HCT116 (cell line): ENCODE measurements at places on chromosomes 7 and 10. TPM values are rescaled to one million over a fixed set of nuclear protein-coding genes. Genes with fewer than 3 reads are reported as not detected.

- H3K36me3 ChIP-seq: peaks cover 5% of the 10 kb centered on the region; the same call in 1 of the 2 replicates
- no peak overlapping the region for H3K4me3 ChIP-seq
- H3K27ac ChIP-seq: no peak overlapping the region
- no peak for DNase-seq
Observed at GRCh38 chr10:112755446-112756234, 194.4 kb upstream of the TCF7L2 start.

DNA sequence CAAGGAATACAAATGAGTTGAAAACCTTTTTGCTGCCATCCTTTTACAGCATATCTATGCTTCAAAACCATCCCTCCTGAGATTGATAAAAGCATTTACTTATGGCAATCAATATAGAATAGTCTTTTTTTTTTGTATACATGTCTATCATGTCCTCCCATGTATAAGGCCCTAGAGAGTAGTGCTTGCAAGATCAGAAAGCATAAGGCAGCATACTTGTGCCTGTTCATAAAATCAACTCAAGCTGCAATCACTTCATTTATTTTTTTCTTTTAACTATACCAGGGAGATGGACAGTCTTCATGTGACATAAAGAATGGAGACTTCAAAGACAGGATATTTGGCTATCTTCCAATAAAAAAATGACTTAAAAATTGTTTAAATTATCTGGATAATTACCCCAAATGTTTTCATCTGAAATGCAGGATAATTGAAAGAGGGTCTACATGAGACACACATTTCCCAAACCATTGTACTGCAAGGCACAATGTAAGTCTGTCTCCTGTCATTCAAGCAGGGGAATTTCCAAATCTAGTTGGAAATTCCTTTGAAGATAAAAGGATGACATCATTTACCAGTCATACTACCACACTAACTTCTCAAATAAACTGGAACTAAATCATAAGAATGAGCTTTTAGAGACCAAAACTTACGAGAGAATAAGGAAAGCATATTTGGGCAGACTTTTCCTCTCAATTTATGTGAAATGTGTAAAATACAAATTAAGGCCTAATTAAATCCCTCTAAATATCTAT, 22.5 kb downstream of the LRRN3 start:
- H3K4me3 ChIP-seq: no peak overlapping the region
- H3K4me1 ChIP-seq: no peaks in the 10 kb centered on the region
- no peaks in the 10 kb centered on the region for H3K27me3 ChIP-seq
- H3K27ac ChIP-seq: no peak overlapping the region

DNA sequence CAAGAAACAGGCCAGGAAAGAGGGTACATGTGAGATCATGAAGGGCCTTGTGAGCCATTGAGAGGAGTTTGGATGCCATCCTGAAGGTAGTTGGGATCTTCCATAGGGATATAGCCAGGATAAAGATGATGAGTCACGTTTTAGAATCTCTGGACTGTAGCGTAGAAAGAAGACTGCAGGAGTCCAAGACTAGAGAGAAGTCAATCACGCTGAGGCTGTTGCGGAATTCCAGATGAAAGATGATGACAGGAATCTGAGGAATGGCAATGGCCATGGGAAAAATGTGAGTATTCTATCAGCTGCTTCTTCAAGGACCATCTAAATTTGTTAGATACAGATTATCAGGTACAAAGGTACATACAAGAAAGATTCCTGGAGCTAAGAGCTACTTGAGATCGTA, 711.3 kb downstream of the GRM8 start:
- H3K27me3 ChIP-seq: no peaks in the 10 kb centered on the region
- no peak overlapping the region for H3K4me3 ChIP-seq
- H3K27ac ChIP-seq: no peak overlapping the region
- no peak for DNase-seq

GRCh38 chr7:31892099-31892829, 177.9 kb downstream of the PDE1C start:
- no peaks in the 10 kb centered on the region; the same call in 1 of the 2 replicates for H3K27me3 ChIP-seq
- no peak overlapping the region for H3K27ac ChIP-seq
- no peak overlapping the region for H3K4me3 ChIP-seq
- no peaks in the 10 kb centered on the region for H3K4me1 ChIP-seq

DNA sequence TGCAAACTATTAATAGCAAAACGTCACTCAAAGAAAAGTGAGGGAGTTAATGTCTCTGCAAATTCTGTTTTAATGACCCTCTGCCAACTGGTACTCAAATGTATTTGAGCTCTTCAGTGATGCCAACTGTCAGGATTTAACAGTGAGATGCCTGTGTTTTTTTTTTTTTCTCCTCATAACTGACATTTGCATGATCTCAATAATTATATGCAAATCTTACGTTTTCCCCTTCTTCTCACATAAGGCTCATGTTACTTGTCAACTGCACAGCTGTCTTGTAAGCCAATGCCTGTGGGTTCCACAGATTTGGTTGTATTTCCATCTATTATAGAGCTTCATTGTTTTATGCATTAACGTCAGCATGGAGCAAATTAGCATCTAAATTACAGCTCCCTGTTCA, 38.2 kb downstream of the PPP1R3A start:
- H3K36me3 ChIP-seq: no peaks in the 10 kb centered on the region
- no peaks in the 10 kb centered on the region for H3K27me3 ChIP-seq
- no peak for DNase-seq
- no peaks in the 10 kb centered on the region for H3K4me1 ChIP-seq

GRCh38 chr10:99612167-99612831, 7.9 kb downstream of the SLC25A28 start:
- peaks cover 9% of the 10 kb centered on the region; the same call in 1 of the 2 replicates for H3K36me3 ChIP-seq
- no peak overlapping the region for H3K27ac ChIP-seq
- no peaks in the 10 kb centered on the region for H3K4me1 ChIP-seq

DNA sequence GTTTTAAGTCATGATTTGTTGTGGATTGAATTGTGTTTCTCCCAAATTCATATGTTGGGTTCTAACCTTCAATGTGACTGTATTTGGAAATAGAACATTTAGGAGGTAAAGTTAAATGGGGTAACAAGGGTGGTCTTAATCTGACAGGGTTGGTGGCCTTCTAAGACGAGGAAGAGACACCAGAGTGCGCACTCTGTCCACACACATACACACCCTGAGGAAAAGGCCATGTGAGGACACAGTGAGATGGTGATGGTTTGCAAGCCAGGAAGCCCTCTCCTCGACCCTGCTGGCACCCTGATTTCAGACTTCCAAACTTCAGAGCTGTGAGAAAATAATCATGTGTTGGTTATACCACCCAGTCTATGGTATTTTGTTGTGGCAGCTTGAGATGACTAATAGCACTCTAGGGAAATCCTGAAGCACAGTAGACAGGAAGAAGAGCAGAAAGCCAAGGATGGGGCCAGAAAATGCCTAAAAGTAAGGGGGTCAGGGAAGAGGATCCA, 28.0 kb upstream of the SEM1 start:
- H3K4me1 ChIP-seq: no peaks in the 10 kb centered on the region
- no peak overlapping the region for H3K27ac ChIP-seq
- no peak overlapping the region for H3K4me3 ChIP-seq

- no peaks in the 10 kb centered on the region for H3K36me3 ChIP-seq
- H3K4me3 ChIP-seq: no peak overlapping the region
- no peaks in the 10 kb centered on the region for H3K4me1 ChIP-seq
- no peak overlapping the region for H3K27ac ChIP-seq
- DNase-seq: no peak
Observed at GRCh38 chr10:529468-530230, 159.8 kb downstream of the DIP2C start.

DNA sequence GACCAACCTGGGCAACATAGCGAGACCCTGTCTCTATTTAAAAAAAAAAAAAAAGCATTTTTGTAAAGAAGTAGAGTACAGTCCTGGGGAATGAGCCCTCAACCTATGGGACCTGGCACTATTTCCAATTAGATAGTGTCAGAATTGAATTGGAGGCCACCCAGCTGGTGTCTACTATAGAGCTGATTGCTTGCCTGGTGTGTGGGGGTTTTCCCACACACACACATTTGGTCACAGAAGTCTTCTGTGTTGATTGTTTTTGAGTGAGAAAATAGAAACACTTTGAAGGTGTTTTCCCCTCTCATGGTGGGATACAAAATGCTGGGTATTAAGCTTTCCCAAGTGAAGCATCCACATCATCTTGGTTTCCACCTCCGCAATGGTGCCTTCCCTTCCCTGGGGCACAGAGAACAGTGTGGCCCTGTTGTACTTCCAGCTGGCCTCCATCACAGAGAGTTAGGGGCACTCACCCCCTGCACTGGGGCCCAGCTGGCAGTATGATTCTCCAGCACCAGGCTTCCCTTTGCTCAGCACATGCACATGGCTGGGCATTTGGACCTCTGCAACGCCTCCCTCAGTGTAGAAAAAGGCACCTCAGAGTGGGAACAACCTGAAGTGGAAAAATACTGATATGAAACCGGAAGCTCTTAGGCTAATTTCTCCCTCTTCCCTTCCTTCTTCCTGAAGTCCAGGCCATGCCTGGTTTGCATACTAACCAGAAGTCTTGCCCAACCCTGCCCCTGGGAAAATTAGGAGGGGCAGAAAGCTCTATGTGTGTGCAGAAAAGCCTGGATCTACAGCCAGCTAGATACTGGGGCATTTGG, 10.7 kb upstream of the NFKB2 start:
- no peak overlapping the region for H3K27ac ChIP-seq
- no peaks in the 10 kb centered on the region for H3K27me3 ChIP-seq
- no peak overlapping the region for H3K4me3 ChIP-seq
- no peaks in the 10 kb centered on the region for H3K4me1 ChIP-seq

DNA sequence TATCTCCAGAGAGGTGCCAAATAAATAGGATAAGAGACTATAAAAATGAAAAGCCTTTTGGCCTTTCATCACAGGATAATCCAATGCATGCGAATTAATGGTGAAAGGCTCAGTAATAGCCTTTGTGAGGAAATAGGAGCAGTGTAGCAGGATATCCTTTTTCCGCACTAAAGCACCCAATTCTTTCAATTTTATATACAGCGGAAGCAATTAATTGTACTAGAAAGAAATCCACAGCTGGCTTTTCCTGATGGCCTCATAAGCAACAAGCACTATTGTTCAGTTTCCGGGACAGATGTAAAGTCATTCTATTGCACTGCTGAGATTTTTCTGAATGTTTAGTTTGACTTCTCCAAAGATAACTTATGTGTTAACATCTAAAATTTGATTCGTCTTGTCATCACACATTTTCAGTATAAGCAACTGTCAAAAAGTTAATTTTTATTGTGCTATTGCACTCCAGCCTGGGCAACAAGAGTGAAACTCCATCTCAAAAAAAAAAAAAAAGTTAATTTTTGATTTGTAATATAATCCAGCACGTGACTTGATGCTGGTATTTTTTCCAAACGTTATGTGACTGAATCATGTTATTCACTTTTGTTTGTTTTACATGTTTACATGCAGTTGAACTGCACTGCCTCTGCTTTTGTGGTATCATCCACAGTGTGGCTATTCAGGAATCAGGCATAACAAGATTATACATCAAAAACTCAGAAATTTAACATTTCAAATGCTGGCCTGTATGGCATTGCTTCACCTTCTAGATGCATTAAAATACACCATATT, 8.4 kb upstream of the BMPR1A start:
- no peaks in the 10 kb centered on the region for H3K27me3 ChIP-seq
- DNase-seq: no peak
- no peak overlapping the region for H3K27ac ChIP-seq
- H3K4me1 ChIP-seq: no peaks in the 10 kb centered on the region
- H3K36me3 ChIP-seq: no peaks in the 10 kb centered on the region

GRCh38 chr7:17120756-17121155, 177.7 kb upstream of the AHR start:
- DNase-seq: no peak
- H3K27ac ChIP-seq: no peak overlapping the region
- no peaks in the 10 kb centered on the region for H3K4me1 ChIP-seq
- no peak overlapping the region for H3K4me3 ChIP-seq
- H3K27me3 ChIP-seq: no peaks in the 10 kb centered on the region

DNA sequence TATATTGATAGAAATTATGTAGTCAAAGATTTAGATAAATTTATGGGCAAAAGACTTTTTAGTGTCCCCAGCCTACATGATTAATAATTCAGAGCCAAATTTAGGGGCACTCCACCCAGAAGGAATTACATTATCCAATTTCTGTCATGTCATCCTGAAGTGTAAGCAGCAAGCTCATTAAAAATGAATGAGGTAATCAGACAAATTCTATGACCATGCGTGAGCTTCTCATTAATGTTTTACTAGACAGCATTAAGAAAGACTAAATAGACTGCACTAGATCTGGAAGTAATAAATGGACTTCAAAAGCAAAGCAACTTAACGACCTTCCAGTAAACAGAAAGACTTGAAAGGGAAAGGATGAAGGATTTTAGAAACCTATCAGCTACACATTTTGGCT, 22.7 kb upstream of the TRUB1 start:
- H3K36me3 ChIP-seq: no peaks in the 10 kb centered on the region
- DNase-seq: no peak
- no peak overlapping the region for H3K27ac ChIP-seq
- H3K4me3 ChIP-seq: no peak overlapping the region
- H3K27me3 ChIP-seq: no peaks in the 10 kb centered on the region

DNA sequence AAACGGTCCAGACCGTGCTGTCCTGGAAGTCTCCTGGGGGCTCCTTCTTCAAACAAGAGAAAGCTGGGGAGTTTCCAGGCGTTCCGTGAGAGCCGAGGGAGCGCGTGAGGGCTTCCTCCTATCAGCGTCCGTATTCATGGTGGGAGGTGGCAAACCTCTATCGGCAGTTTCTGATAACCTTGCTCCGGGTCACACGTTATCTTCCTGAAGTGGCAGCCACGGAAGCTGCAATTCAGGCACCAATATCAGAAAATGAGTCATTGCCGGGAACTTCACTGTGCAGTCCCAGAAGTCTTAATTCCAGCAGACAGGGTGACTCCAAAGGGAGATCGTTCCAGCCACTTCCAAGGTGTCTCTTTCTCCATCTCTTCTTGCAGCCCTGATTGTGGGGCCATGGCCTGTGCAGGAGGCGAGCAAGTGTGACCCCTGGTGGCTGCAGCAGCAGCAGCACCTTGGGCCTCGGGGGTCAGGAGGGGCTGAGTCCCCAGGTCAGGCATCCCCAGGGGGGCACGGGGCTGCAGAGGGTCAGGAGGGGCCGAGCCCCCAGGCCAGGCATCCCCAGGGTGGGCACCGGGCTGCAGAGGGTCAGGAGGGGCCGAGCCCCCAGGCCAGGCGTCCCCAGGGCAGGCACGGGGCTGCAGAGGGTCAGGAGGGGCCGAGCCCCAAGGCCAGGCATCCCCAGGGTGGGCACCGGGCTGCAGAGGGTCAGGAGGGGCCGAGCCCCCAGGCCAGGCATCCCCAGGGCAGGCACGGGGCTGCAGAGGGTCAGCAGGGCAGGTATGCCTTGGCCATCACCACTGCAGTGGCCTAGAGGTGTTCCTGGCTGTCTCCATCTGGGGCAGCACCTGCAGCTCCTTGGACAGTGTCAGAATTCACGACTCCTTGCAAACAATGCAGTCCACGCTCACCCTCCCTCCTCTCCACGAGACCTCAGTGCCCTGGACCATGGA, 538.7 kb downstream of the DNAJB6 start:
- H3K4me3 ChIP-seq: peak overlapping the region; percentile 18; the same call in 1 of the 2 replicates
- DNase-seq: peak; percentile 23
- H3K27ac ChIP-seq: no peak overlapping the region
- no peaks in the 10 kb centered on the region for H3K4me1 ChIP-seq
- no peaks in the 10 kb centered on the region for H3K36me3 ChIP-seq

The PRKAG2 gene
- 23.6 TPM for total RNA-seq

The ANTXRL gene
- not detected for total RNA-seq

The DPYSL4 gene
- total RNA-seq: 5.4 TPM

The EGR2 gene
- total RNA-seq: 2.3 TPM

The CALU gene
- total RNA-seq: 106 TPM

The TRPV6 gene
- total RNA-seq: 1.7 TPM
